ENCODE measurements at places on chromosomes 2 and 18.

GRCh38 chr2:133733901-133734255 is 165.6 kb upstream of the NCKAP5 start:
- no peaks in the 10 kb centered on the region for H3K4me1 ChIP-seq
- H3K36me3 ChIP-seq: no peaks in the 10 kb centered on the region
- no peak overlapping the region for H3K27ac ChIP-seq
- no peaks in the 10 kb centered on the region for H3K27me3 ChIP-seq
- no peak overlapping the region for H3K4me3 ChIP-seq
- DNase-seq: no peak

- no peak for DNase-seq
- H3K36me3 ChIP-seq: no peaks in the 10 kb centered on the region
- no peak overlapping the region for H3K4me3 ChIP-seq
- no peaks in the 10 kb centered on the region for H3K27me3 ChIP-seq
- no peaks in the 10 kb centered on the region for H3K4me1 ChIP-seq
- H3K27ac ChIP-seq: no peak overlapping the region
Measured at GRCh38 chr2:215407061-215407460, 28.8 kb downstream of the FN1 start.

DNA sequence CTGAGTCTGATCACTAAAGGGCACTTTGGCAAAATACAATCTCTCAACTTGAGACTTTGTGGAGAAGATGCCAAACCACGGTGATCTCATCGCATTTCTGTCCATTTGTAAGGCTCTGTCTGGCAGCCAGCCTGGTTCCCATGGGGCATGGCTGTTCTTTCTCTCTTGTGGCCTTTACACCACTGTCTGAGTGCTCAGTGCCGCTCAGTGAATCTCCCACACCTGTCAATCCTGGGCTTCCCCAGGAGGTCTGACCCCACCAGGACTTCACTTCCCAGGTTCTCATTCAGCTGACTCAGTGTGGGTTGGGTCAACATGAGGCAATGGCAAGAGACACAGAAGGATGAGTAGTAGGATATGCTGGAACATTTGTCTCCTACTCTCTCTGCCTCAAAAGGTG is 96.8 kb upstream of the TRIB2 start:
- H3K4me3 ChIP-seq: no peak overlapping the region
- no peak overlapping the region for H3K27ac ChIP-seq
- H3K27me3 ChIP-seq: no peaks in the 10 kb centered on the region
- peaks cover 10% of the 10 kb centered on the region for H3K4me1 ChIP-seq

- no peaks in the 10 kb centered on the region for H3K36me3 ChIP-seq
- peak; percentile 50 for DNase-seq
- H3K27ac ChIP-seq: no peak overlapping the region
- H3K4me3 ChIP-seq: no peak overlapping the region
- no peaks in the 10 kb centered on the region for H3K4me1 ChIP-seq
- H3K27me3 ChIP-seq: no peaks in the 10 kb centered on the region
Measured at GRCh38 chr2:128639693-128640092, 321.0 kb upstream of the HS6ST1 start.

- no peaks in the 10 kb centered on the region for H3K36me3 ChIP-seq
- no peaks in the 10 kb centered on the region for H3K27me3 ChIP-seq
- no peak for DNase-seq
Measured at GRCh38 chr2:18861951-18862350, 272.6 kb upstream of the NT5C1B start.

DNA sequence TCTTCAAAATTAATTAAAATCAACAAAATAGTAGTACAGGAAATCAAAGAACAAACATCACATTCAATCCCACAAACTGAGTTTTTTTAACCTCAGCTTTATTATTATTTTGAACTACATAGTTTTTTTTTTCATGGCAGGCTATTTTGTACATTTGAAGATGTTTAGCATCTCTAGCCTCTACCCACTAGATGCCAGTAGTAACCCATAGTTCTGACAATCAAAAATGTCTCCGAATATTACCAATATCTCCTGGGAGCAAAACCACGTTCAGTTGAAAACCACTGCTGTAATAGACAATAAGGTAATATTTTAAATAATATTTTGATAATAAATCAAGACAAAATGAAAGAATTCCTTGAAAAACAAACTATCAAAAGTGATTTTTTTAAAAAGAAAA is 702.6 kb upstream of the LRRTM1 start:
- no peaks in the 10 kb centered on the region for H3K27me3 ChIP-seq
- H3K4me1 ChIP-seq: no peaks in the 10 kb centered on the region

DNA sequence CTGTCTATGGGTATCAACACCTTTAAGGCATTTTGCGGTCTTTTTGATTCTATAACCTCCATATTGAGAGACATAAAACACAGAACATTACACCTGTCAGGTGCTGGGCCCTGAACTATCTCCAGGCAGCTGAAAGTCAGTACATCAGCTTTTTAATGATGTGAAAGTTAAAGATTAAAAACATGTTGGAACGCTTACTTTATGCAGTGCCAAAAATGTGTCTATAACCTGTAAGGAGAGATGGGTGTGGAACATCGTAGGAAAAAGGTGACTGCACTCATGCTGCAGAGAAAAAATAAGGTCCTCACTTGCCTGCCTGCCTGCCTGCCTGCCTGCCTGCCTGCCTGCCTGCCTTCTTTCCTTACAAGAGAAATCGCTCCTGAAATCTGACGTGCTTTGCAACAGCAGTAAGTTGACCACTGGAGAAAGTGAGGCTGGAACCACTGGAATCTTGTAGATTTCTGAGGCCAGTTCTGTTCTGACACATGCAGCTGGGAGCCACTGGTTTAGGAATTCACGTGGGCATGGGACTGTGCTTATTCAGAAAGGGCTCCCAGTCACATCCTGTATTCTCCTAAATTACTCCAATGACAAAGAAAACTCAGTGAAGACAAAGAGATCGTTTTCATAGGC is 34.1 kb downstream of the BCL11A start:
- H3K4me3 ChIP-seq: no peak overlapping the region
- DNase-seq: no peak
- H3K27ac ChIP-seq: no peak overlapping the region
- peaks cover 68% of the 10 kb centered on the region for H3K36me3 ChIP-seq

- no peak overlapping the region for H3K4me3 ChIP-seq
- no peaks in the 10 kb centered on the region for H3K4me1 ChIP-seq
- no peaks in the 10 kb centered on the region for H3K36me3 ChIP-seq
- H3K27ac ChIP-seq: no peak overlapping the region
- DNase-seq: no peak
- no peaks in the 10 kb centered on the region for H3K27me3 ChIP-seq
Measured at GRCh38 chr2:157170299-157170698, 87.2 kb upstream of the GALNT5 start.

GRCh38 chr2:30656079-30656478 is 151.2 kb downstream of the CAPN13 start:
- no peak for DNase-seq
- H3K4me3 ChIP-seq: no peak overlapping the region
- H3K4me1 ChIP-seq: no peaks in the 10 kb centered on the region

GRCh38 chr2:71882949-71883472 is 264.7 kb downstream of the CYP26B1 start:
- H3K27ac ChIP-seq: no peak overlapping the region
- no peak for DNase-seq
- H3K27me3 ChIP-seq: 0 out of 2 replicates have a peak, but pooled peaks cover 3% of the 10 kb centered on the region

- H3K36me3 ChIP-seq: no peaks in the 10 kb centered on the region
- no peaks in the 10 kb centered on the region for H3K4me1 ChIP-seq
- no peaks in the 10 kb centered on the region for H3K27me3 ChIP-seq
- H3K4me3 ChIP-seq: no peak overlapping the region
- H3K27ac ChIP-seq: no peak overlapping the region
- no peak for DNase-seq
Measured at GRCh38 chr18:62447652-62448051, 75.2 kb upstream of the ZCCHC2 start.

DNA sequence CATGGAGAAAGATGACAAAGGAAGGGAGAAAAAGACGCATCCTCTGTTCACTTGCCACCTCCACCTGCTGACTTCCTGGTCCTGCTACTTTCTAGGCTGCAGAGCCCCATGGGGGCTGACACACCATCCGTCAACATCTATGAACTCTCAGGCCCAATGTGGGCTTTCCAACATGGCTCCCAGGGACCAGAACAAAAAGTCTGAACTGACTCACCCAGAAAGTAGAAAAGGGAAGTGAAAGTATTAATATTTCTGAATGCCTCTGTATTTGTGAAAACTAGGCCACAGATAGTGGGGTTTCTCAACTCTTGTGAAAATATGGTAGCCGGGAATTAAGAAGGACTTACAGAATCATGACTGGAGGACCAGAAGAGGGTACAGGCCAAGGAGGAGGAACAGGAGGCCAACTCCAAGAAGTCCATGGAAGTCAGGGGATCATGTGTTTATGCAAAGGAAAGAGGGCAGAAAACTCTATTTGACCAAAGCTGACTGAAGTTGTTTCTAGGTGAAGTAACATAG is 123.1 kb upstream of the CAB39 start:
- H3K4me1 ChIP-seq: peaks cover 10% of the 10 kb centered on the region
- no peaks in the 10 kb centered on the region for H3K36me3 ChIP-seq
- DNase-seq: peak; percentile 80
- no peak overlapping the region for H3K27ac ChIP-seq

- no peak for DNase-seq
- peaks cover 57% of the 10 kb centered on the region for H3K36me3 ChIP-seq
- no peaks in the 10 kb centered on the region for H3K4me1 ChIP-seq
- H3K4me3 ChIP-seq: no peak overlapping the region
Measured at GRCh38 chr2:190978389-190979053, 35.5 kb downstream of the STAT1 start.

DNA sequence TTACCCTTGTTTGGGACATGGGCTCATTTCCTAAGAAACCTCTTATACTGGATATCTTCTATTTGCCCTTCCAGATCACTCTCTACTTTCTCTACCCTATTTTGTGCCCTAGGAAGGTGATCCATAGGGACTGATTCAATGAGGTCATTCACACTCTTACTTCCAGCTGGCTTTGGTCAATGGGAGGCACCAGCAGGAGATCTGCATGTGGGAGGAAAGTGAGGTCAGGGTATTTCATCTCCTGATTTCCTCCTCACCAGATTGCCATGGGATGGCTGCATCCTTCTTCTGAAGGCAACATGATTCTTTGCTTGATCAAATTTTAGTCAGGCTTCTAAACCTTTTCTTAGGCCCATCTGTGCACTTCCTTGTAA is 15.2 kb downstream of the M1AP start:
- no peaks in the 10 kb centered on the region for H3K4me1 ChIP-seq
- H3K4me3 ChIP-seq: no peak overlapping the region
- H3K27ac ChIP-seq: no peak overlapping the region
- no peaks in the 10 kb centered on the region for H3K27me3 ChIP-seq
- no peak for DNase-seq

- H3K4me3 ChIP-seq: no peak overlapping the region
- H3K4me1 ChIP-seq: peaks cover 6% of the 10 kb centered on the region
- no peak overlapping the region for H3K27ac ChIP-seq
- H3K27me3 ChIP-seq: no peaks in the 10 kb centered on the region
- DNase-seq: no peak
- H3K36me3 ChIP-seq: no peaks in the 10 kb centered on the region
Measured at GRCh38 chr2:70934981-70935380, 719 bp upstream of the ATP6V1B1 start.

DNA sequence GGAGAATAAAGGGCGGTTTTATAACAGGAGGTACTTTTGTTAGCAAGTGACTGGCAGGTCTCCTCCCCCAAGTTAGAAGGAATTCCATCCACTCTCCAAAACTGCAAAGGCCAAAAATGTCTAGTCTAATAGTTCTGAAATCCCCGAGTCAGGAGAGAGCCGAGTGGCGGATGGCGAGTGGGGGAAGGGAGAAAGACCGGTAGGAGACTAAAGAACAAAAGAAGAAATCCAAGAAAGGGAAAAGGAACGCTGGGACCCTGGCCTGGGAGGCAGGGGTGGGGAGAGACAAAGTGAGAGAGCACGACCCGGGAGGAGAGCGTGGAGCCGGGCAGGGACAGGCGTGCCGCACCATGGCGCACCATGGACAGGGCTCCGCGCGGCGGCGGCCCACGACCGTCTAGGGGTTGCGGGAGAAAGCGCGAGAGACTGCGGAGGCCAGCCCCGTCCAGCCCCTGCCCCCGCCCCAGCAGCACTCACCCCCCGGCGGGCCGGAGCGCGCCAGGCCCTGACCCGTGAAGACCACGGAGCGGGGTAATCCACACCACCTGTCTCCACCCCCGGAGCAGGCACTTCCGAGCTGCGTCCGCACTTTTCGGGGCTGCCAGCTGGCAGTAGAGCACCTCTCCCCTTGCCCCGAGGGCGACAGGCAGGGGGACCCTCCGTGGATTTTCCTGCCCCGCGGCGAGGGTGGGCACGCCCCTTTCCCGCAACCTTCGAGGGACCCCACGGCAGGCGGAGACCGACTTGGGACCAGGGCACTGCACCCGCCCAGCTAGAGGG is 1.6 kb downstream of the CDH2 start:
- no peak overlapping the region for H3K27ac ChIP-seq
- H3K36me3 ChIP-seq: no peaks in the 10 kb centered on the region
- H3K4me3 ChIP-seq: no peak overlapping the region
- no peaks in the 10 kb centered on the region for H3K4me1 ChIP-seq

- H3K27ac ChIP-seq: no peak overlapping the region
- H3K27me3 ChIP-seq: no peaks in the 10 kb centered on the region
- no peak overlapping the region for H3K4me3 ChIP-seq
- no peaks in the 10 kb centered on the region for H3K36me3 ChIP-seq
- no peak for DNase-seq
- peaks cover 2% of the 10 kb centered on the region for H3K4me1 ChIP-seq
Measured at GRCh38 chr2:200705305-200706041, 106.2 kb upstream of the BZW1 start.

DNA sequence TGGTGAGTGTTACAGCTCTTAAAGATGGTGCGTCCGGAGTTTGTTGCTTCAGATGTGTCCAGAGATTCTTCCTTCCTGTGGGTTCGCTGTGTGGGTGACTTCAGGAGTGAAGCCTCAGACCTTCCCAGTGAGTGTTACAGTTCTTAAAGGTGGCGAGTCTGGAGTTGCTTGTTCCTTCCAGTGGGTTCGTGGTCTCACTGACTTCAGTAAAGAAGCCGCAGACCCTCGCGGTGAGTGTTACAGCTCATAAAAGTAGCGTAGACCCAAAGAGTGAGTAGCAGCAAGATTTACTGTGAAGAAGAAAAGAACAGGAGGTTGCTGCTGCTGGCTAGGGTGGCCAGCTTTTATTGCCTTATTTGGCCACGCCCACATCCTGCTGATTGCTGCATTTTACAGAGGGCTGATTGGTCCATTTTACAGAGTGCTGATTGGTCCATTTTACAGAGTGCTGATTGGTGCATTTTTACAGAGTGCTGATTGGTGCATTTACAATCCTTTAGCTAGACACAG is 34.0 kb upstream of the SPTBN1 start:
- H3K36me3 ChIP-seq: no peaks in the 10 kb centered on the region
- no peaks in the 10 kb centered on the region for H3K27me3 ChIP-seq
- no peak for DNase-seq
- no peaks in the 10 kb centered on the region for H3K4me1 ChIP-seq

- H3K36me3 ChIP-seq: no peaks in the 10 kb centered on the region
- H3K4me1 ChIP-seq: no peaks in the 10 kb centered on the region
- no peaks in the 10 kb centered on the region for H3K27me3 ChIP-seq
- DNase-seq: no peak
- H3K4me3 ChIP-seq: no peak overlapping the region
- no peak overlapping the region for H3K27ac ChIP-seq
Measured at GRCh38 chr18:73407506-73407905, 539.7 kb upstream of the NETO1 start.

- no peaks in the 10 kb centered on the region for H3K4me1 ChIP-seq
- H3K27me3 ChIP-seq: no peaks in the 10 kb centered on the region
- no peak overlapping the region for H3K27ac ChIP-seq
- H3K36me3 ChIP-seq: no peaks in the 10 kb centered on the region
Measured at GRCh38 chr18:68588169-68588568, 126.7 kb downstream of the TMX3 start.
